ENCODE measurements at places on chromosomes 16 and 17. TPM values are rescaled to one million over a fixed set of nuclear protein-coding genes. Genes with fewer than 3 reads are reported as not detected.
A peak's percentile ranks its signal among the peaks of the same experiment; 100 is the strongest.

ABAT gene
- total RNA-seq, result 1.0 TPM

KRTAP2-3 gene
- total RNA-seq, result not detected

BCL6B gene
- 9.7 TPM for total RNA-seq

AXIN2 gene
- 65.1 TPM for total RNA-seq

WIPF2 gene
- 34.3 TPM for total RNA-seq

LAT gene
- total RNA-seq, result 0.97 TPM

SHCBP1 gene
- not detected for total RNA-seq

DNA sequence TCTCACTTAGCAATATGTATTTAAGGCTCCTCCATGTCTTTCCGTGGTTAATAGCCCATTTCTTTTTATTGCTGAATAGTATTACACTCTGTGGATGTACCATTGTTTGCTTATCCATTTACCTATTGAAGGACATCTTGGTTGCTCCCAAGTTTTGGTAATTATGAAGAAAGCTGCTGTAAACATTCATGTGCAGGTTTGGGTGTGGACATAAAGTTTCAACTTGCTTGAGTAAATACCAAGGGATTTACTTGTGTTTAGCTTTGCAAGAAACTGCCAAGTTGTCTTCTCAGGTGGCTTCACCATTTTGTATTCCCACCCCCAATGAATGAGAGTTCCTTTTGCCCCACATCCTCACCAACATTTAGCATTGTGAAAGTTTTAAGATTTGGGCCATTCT is 9.5 kb downstream of the LRRC36 start:
- no peaks in the 10 kb centered on the region for H3K4me1 ChIP-seq
- DNase-seq, result no peak
- no peaks in the 10 kb centered on the region for H3K27me3 ChIP-seq
- H3K4me3 ChIP-seq, result no peak overlapping the region
- no peaks in the 10 kb centered on the region for H3K36me3 ChIP-seq
- no peak overlapping the region for H3K27ac ChIP-seq

DNA sequence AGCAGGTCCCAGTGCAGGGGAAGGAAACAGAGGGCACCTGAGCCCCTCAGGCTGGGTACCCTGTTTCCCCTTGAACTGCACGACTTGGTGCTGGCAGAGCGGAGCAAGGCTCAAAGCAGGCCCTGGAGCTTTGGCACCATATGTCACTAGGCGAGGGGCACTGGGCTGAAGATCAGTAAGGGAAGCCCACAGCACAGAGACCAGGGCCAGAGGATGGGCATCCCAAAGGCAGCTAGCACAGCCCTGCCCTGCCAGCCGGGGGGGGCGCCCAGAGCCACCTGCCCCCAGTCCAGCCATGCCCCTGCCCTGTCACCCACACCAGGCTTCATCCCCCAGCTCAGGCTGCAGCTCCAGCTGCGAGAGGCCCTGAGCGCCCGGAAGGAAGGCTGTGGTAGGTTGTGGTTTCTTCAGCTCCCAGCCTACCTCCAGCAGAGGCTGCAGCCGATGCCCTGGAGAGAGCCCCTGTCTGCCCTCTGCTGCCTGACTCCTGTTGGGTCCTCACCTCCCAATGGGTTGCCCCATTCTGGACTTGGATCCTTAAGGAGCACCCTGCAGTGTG is 10.9 kb downstream of the NHERF1 start:
- no peaks in the 10 kb centered on the region for H3K4me1 ChIP-seq
- H3K27me3 ChIP-seq, result no peaks in the 10 kb centered on the region
- no peaks in the 10 kb centered on the region for H3K36me3 ChIP-seq
- H3K27ac ChIP-seq, result no peak overlapping the region

GRCh38 chr17:32161506-32162365 is 19.4 kb downstream of the RHOT1 start:
- H3K4me1 ChIP-seq, result no peaks in the 10 kb centered on the region
- no peaks in the 10 kb centered on the region for H3K36me3 ChIP-seq
- no peak overlapping the region for H3K4me3 ChIP-seq
- no peaks in the 10 kb centered on the region for H3K27me3 ChIP-seq
- no peak for DNase-seq

DNA sequence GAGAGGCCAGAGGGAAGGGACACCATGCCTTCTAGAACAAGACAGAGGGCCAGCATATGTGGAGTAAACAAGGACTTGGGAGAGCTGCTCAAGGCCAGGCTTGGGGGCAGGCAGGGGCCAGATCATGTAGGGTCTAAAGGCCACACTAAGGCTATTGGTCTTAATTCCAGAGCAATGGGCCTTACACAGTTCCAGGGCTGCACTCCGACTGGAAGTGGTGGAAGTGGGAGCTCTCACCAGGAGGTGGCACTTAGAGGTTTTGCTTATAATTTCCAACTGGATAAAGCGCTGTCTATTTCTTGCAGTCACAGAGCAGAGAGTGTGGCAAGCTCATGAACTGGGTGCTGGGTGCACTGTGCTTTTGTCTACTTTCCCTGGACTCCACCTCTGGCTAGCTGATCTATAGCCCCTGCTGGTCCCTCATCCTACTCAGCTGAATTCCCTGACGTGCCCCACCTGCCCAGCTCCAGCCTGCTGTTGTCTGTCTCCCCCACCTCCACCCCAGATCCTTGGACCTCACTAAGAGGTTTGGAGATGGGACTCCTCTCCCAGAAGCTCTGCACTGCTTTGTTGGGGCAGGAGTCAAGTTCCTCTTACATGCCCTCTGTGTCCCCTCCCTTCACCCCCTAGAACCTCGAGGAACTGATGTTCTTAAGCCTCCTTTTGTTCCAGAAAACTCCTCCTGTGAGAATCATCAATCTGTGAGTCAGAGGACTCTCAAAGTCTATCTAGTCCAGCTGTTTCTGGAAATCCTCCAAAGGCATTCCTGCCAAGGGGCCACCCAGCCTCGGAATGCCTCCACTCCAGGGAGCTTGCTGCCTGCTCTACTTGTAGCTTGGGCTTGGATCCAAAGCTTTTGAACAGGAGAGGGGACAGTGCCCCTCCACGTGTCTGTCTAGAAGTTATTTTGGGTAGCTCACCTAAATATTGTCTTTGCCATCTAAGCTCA is 48.1 kb upstream of the KSR1 start:
- no peaks in the 10 kb centered on the region for H3K27me3 ChIP-seq
- no peaks in the 10 kb centered on the region for H3K36me3 ChIP-seq

GRCh38 chr16:57992084-57992483 is 8.4 kb downstream of the ZNF319 start:
- no peaks in the 10 kb centered on the region for H3K4me1 ChIP-seq
- no peaks in the 10 kb centered on the region for H3K27me3 ChIP-seq
- no peak overlapping the region for H3K4me3 ChIP-seq
- DNase-seq, result no peak
- H3K27ac ChIP-seq, result no peak overlapping the region
- H3K36me3 ChIP-seq, result no peaks in the 10 kb centered on the region

DNA sequence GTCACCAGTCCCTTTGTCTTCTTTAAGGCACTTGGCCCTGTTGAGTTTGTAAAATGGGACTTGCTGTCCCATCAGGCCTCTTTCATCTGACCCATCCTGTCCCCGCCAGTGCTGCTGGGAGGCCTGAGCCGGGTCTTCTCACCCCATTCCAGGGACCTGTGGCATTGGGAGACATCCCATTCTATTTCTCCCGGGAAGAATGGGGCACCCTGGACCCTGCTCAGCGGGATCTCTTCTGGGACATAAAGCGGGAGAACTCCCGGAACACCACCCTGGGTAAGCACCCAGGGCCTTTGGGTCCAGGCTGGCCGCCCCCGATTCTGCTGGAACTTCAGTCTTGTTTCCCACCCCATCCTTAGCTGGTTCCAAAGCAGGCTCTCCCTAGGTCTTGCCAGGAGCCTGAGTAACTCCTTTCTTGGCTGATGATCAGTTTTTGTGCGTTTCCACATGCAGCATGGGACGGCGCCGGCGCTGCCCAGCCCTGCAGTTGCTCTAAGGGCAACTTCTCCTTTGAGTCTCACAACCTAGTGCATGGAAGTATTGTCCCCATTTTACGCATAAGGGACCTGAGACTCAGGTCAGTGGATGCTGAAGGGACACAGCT is 4.1 kb downstream of the ZNF213 start:
- no peaks in the 10 kb centered on the region for H3K36me3 ChIP-seq
- H3K27ac ChIP-seq, result no peak overlapping the region
- H3K27me3 ChIP-seq, result no peaks in the 10 kb centered on the region
- DNase-seq, result no peak
- H3K4me1 ChIP-seq, result no peaks in the 10 kb centered on the region

DNA sequence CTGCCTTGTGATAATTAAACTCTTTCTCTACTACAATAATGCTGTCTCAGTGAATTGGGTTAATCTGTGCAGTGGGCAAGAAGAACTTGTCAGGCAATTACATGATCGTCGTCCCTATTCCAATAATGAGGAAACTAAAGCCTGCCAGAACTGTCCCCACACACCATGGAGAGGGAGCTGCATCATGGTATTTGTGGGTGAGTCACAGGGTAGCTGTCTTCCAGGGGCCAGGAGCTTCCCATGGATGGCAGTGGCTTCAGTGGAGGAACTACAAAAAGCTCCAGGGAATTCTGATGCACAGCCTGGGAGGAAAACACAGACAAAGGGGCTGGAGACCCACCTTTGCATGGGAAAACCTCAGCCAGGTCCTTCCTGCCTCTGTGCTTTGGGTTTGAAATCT is 83.3 kb upstream of the C16orf82 start:
- H3K27me3 ChIP-seq, result no peaks in the 10 kb centered on the region
- H3K27ac ChIP-seq, result no peak overlapping the region
- H3K4me1 ChIP-seq, result no peaks in the 10 kb centered on the region
- no peak overlapping the region for H3K4me3 ChIP-seq
- DNase-seq, result no peak
- no peaks in the 10 kb centered on the region for H3K36me3 ChIP-seq

GRCh38 chr17:79160980-79161636 is 86.5 kb downstream of the ENGASE start:
- H3K4me1 ChIP-seq, result no peaks in the 10 kb centered on the region
- H3K27ac ChIP-seq, result no peak overlapping the region
- no peak for DNase-seq
- no peak overlapping the region for H3K4me3 ChIP-seq
- no peaks in the 10 kb centered on the region for H3K27me3 ChIP-seq
- no peaks in the 10 kb centered on the region for H3K36me3 ChIP-seq

- H3K27me3 ChIP-seq, result no peaks in the 10 kb centered on the region
- DNase-seq, result no peak
- H3K4me1 ChIP-seq, result no peaks in the 10 kb centered on the region
- no peaks in the 10 kb centered on the region for H3K36me3 ChIP-seq
- no peak overlapping the region for H3K27ac ChIP-seq
Measured at GRCh38 chr16:81360135-81360534, 45.4 kb downstream of the GAN start.

DNA sequence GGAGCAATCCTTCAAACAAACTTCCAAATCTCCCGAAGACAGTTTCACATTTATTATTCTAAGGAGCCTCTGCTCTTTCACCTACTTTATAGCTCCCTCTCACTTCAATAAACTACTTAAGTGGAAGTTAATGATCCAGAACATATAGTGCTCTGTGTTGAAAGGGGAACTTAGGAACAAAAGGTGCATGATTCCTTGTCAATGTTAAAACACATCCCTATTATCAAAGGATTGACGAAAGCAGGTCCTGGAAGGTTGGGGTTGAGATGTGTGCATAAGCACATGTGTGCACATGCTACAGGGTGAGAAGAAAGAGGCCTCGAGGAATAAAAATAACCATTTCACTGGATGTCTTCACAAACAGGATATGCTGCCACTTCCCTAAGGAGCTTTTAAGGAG is 170.3 kb downstream of the SLC39A11 start:
- no peaks in the 10 kb centered on the region for H3K4me1 ChIP-seq
- H3K36me3 ChIP-seq, result no peaks in the 10 kb centered on the region
- H3K27me3 ChIP-seq, result no peaks in the 10 kb centered on the region

DNA sequence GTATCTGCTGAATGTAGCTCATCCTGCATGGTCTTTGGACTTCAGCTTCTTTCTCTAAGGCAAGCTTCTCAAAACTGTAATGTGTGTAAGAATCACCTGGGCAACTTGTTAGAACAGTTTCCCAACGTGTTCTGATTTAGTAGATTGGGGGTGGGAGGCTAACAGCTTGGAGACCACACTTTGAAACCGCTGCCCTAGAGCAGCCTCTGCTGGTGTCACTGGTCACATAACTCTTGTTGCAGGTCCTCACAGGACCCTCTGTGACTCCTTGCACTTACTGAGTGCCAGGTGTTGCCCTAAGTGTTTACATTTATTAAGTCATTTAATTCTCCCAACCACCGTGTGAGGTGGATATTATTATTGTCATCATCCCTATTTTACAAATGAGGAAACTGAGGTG is 9.9 kb downstream of the SLC35G3 start:
- H3K4me3 ChIP-seq, result no peak overlapping the region
- no peaks in the 10 kb centered on the region for H3K4me1 ChIP-seq
- H3K27me3 ChIP-seq, result no peaks in the 10 kb centered on the region
- DNase-seq, result no peak

GRCh38 chr17:20266806-20267458 is 200.4 kb downstream of the LGALS9B start:
- H3K4me1 ChIP-seq, result no peaks in the 10 kb centered on the region
- no peak overlapping the region for H3K4me3 ChIP-seq
- no peaks in the 10 kb centered on the region for H3K27me3 ChIP-seq
- H3K27ac ChIP-seq, result peak overlapping the region; percentile 48

GRCh38 chr16:11386791-11387546 is 41.7 kb downstream of the RMI2 start:
- no peak for DNase-seq
- H3K4me3 ChIP-seq, result no peak overlapping the region
- H3K36me3 ChIP-seq, result no peaks in the 10 kb centered on the region
- H3K27me3 ChIP-seq, result no peaks in the 10 kb centered on the region
- H3K27ac ChIP-seq, result no peak overlapping the region
- no peaks in the 10 kb centered on the region for H3K4me1 ChIP-seq

DNA sequence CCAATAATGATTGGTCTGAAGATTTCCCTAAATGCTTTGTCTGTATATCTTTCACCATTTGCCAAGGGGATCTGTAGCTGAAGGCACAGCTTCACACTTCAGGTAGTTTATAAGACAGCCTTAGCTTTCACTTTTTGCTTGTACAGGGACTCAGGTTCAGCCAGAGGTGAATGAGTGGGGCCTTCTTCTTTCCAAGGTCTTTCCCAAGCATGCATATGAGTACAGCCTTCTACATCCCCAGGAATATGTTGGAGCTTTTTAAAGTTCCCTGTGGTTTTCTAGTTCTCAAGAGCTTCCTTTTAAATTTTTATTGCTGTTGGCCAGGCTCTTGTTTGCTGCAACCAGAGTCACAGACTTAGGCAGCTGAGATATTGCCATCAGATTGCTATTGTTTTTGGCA is 17.9 kb upstream of the SPDYE4 start:
- no peaks in the 10 kb centered on the region for H3K36me3 ChIP-seq
- no peaks in the 10 kb centered on the region for H3K27me3 ChIP-seq
- no peaks in the 10 kb centered on the region for H3K4me1 ChIP-seq
- no peak overlapping the region for H3K4me3 ChIP-seq

DNA sequence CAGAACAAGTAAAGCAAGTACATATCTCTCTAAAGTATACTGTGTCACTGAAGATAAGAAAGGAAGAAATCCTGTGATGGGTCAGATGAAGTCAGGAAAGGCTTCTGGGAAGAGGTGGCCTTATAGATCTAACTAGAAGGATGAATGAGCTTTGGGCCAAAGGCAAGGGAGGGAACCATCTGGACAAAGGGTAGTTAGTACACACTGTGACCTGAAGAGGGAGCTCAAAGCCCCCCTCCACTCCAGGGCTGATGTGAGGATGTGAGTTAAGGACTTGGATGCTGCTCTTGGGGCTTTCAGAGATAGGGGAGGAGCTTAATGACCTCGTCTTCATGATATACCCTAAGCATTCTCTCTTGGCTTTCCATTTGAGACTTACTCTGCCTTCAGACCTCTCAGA is 185.3 kb upstream of the CACNG3 start:
- DNase-seq, result no peak
- H3K4me1 ChIP-seq, result no peaks in the 10 kb centered on the region
- H3K27ac ChIP-seq, result no peak overlapping the region
- H3K27me3 ChIP-seq, result no peaks in the 10 kb centered on the region
- H3K36me3 ChIP-seq, result no peaks in the 10 kb centered on the region
- no peak overlapping the region for H3K4me3 ChIP-seq

GRCh38 chr16:31167315-31167714 is 12.6 kb upstream of the FUS start:
- no peaks in the 10 kb centered on the region for H3K4me1 ChIP-seq
- H3K27me3 ChIP-seq, result no peaks in the 10 kb centered on the region
- H3K27ac ChIP-seq, result no peak overlapping the region
- no peaks in the 10 kb centered on the region for H3K36me3 ChIP-seq

Data from uterus (tissue), 4 donors.